ENCODE measurements at places on chromosomes 3 and 15. TPM values are rescaled to one million over a fixed set of nuclear protein-coding genes. Genes with fewer than 3 reads are reported as not detected.

The GOLGA8N gene
- polyA plus RNA-seq = 0.25 TPM

The CA12 gene
- 101 TPM for polyA plus RNA-seq

The CELSR3 gene
- polyA plus RNA-seq = 0.25 TPM

The GALNT15 gene
- not detected for polyA plus RNA-seq

The FANCD2OS gene
- polyA plus RNA-seq = not detected

Measured in keratinocyte (primary cell).